ENCODE measurements at places on chromosomes 5 and 9. TPM values are rescaled to one million over a fixed set of nuclear protein-coding genes. Genes with fewer than 3 reads are reported as not detected.

TSSK1B gene
- total RNA-seq, result not detected

CCNJL gene
- total RNA-seq, result 0.17 TPM

GRCh38 chr5:128844354-128844923 lies 120.8 kb upstream of the SLC27A6 start:
- no peak overlapping the region for H3K27ac ChIP-seq
- DNase-seq, result no peak
- H3K36me3 ChIP-seq, result no peaks in the 10 kb centered on the region
- H3K27me3 ChIP-seq, result no peaks in the 10 kb centered on the region
- H3K4me3 ChIP-seq, result no peak overlapping the region

DNA sequence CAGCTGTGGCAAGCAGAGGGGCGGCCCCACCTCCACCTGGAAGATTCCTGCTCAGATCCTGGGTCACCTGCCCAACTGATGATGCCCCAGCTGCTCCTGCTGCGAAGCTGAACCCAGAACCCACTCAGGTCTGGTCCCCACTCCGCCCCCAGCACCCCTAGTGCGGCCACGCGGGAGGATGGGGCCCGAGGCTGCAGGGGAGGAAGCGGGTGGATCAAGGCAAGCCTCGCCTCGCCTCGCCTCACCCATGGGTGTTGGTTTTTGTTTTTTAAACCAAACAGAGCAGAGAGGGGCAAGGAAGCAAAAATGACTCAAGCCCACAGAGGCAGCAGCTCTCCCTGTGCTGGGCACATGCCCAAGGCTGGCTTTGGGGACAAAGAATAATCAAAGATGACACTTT lies 23.2 kb downstream of the ABO start:
- no peak overlapping the region for H3K27ac ChIP-seq
- no peak for DNase-seq

DNA sequence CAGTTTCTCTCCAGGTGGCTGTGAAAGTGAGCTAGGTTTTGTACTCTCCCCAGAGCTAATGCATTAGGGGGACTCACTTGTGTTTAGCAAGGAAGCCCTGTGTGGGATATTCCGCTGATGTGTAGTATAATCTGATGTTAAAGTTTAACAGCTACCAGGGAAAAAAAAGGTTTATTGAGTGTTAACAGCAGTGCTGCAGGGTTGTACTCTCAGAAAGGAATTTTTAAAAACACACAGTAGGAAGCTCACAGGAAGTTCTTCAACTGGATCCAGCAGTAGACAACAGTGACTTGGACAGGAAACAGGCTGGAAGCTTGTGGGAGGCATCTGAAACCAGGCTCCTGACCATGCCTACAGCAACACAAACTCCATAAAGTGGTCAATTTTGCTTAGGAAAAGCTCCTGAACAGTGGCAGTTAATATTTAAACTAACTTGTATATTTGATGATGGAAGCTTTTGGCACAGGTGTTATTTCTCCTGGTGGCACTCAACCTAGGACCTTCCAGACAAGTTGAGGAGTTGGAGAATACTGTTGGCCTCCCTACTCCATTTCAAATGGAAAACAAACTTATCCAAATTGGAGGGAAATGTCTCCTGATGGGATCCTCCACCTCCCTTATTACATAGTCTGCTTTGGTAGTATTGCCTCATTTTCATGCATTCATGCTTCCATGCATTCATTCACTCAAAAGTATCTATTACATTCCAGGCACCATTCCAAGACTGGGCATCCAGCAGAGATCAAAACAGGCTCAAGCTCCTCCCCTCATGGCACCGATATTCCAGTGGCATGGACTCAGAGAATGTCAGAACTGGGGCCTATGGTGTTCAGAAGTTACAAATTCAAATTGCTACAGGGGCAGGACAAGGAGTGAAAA lies 54.7 kb downstream of the FOXD1 start:
- no peaks in the 10 kb centered on the region for H3K36me3 ChIP-seq
- no peak for DNase-seq
- peaks cover 52% of the 10 kb centered on the region for H3K27me3 ChIP-seq
- no peak overlapping the region for H3K4me3 ChIP-seq

GRCh38 chr5:127508644-127509373 lies 8.6 kb upstream of the PRRC1 start:
- no peaks in the 10 kb centered on the region for H3K36me3 ChIP-seq
- no peak for DNase-seq
- no peak overlapping the region for H3K4me3 ChIP-seq
- H3K27me3 ChIP-seq, result peaks cover 38% of the 10 kb centered on the region
- peaks cover 1% of the 10 kb centered on the region for H3K4me1 ChIP-seq
- H3K27ac ChIP-seq, result no peak overlapping the region

DNA sequence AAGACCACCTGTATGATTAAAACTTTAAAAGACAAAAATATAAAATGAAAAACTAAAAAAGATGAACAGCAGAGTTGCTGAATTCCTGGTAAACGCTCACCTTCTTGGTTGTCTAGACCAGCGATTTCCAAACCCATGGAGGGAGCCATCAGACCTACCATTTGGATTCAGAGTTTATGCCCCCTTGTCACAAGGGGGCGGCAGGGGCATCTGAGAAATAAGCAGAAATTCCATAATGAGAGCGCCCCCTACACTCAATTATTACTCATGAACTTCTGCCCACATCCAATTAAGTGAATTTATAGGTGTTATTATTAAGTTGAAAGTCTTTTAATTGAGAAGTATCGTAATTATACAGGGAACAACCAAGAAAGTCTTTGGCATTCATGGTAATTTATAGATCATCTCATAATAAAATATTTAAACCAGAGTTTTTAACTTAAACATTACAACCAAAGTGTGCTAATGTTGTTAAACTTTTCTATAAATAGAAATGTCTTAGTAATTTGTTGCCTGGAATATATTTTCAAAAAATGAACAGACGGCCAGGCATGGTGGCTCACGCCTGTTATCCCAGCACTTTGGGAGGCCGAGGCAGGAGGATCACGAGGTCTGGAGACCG lies 35.2 kb upstream of the SPATA31C2 start:
- no peaks in the 10 kb centered on the region for H3K36me3 ChIP-seq
- DNase-seq, result peak; percentile 65
- H3K27me3 ChIP-seq, result peaks cover 42% of the 10 kb centered on the region
- H3K4me1 ChIP-seq, result peaks cover 6% of the 10 kb centered on the region

All from activated naive CD8-positive, alpha-beta T cell treated with anti-CD3 and anti-CD28 coated beads, Interleukin-2, amount 10 ng/mL, durations not matched to agents 7 days and 5 days (primary cell).